ENCODE measurements at places on chromosomes 3 and 15.

- no peak for DNase-seq
These were observed 292.5 kb downstream of the PTPRG start for GRCh38 chr3:61853912-61854311.

DNA sequence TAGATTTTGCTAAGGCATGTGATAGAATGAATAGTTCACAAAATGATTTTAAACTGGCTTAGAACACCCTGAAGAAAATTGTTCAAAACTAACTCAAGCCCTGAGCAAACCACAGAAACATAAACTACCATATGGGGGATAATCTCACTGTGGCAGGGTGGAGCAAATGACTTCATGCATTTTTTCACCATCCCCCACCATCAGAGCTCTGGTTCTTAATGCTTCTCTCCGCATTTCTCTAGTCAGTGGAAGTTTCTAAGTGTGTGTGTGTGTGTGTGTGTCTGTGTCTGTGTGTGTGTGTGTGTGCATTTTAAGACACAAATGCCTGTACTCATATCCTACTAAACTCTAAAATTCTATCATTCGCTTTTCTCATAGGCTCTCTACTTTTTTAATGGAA, 107.1 kb upstream of the PHLDB2 start:
- DNase-seq: no peak

DNA sequence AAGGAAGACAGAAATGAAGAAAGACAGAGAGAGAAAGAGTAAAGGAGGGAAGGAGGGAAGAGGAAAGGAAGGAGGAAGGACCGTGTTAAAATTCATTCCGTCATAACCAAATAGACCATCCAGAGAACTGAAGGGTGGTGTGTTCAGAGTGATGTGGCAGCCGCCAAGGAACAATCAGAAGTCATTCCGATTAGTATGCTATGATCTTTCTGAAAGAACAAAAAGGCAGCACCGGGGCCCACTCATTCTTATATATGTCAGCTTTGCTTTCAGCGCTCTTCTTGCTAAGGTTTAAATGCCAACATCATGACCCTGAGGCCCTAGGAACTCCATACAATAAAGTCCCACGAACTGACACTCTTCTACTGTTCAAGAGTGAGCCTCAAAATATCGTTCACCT, 78.5 kb downstream of the CD47 start:
- DNase-seq: no peak

DNA sequence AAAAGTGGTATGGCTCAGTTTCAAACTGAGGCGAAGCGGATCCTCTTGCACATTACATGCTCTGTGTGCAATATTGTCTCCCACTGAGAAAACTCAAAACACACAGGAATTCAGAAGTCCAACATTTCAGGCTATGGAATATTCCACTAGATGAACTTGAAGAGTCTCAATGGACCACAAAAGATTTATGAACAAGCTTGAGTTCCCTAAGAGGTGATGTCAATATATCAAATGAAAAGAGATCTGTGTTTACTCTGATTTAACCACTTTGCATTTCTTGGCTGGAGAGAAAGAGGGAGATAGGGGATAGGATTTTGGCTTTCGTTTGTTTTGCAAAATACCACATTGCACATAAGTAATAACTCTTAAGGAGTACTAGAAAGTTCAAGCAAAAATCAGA, 20.3 kb downstream of the PDZRN3 start:
- no peak for DNase-seq

DNA sequence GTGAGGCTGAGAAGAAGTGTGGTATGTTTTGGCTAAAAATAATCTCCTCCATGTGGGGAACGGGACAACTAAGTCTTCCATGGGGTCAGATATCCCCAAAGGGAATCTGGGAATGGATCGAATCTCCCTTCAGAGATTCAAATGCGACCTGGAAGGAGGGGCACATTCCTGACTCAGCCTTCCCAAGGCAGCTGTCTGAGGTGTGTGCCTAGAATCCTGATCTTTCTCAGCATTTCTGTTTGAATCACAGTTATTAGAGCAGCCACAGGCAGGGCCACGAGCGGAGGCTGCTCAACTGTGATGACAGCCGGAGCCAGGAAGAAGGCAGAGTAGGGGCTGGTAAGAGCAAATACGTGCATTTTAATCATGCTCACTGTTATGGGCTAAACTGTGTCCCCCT, 135.1 kb downstream of the ADAMTS17 start:
- DNase-seq: no peak

- no peak for DNase-seq
These were observed 64.5 kb upstream of the CTSH start for GRCh38 chr15:79009379-79009778.

DNA sequence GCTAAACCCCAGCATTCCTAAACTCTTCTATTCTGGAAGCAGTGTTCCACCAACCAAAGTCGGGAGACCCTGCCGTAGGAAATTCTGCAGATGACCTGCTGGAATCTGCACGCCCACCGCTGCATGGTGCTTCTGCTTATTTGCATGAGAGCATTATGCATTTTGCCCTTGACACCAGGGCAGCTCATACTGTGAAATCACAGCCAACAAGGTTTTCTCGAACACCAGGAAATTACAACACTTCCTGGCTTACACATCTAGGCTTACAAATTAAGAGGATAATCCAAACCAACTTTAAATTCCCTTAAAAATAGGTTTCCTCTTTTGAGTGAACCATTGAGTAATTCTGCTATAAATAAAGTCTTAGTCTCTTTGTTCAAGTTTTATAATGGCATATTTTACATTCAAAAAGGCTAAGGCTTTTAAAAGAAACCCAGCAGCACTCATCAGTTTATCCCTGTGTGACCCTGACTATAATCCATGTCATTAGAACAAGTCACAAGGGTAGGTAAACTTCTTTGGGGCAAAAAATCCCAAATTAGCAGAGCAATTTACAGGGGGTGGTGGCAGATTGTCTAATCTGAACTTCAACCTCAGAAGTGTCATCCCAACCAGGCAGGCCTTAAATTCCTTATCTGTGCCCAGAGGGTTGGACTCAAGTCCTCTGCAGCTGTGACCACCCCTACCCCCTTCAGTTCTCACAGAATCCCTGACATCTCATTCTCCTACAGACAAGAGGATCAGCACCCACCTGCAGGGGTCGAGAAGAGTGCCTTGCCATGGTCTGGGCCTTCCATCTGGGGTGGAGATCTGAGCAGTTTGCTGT, 33.5 kb upstream of the RBP1 start:
- no peak for DNase-seq

DNA sequence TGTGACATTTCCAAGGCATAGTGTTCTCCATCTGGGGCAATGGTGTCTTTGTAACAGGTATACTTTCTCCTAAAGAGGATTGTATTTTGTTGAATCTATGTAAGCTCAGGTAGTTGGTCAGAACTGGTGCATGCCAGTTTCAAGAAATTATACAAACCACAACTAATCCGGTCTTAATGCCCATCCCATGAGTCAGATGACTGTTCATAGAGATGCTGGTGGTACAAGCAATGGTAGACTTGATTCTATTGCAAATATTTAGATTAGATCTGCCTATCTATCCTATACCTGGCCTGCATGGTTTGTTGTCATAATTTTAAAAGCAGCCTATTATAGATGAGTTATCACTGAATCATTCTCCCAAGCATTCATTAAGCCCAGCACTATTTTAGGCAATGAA, 43.5 kb downstream of the ATP13A5 start:
- no peak for DNase-seq

- no peak for DNase-seq
These were observed 7.0 kb downstream of the SCAPER start for GRCh38 chr15:76898102-76898501.

GRCh38 chr3:145578471-145578870, 582.5 kb downstream of the PLOD2 start:
- no peak for DNase-seq

DNA sequence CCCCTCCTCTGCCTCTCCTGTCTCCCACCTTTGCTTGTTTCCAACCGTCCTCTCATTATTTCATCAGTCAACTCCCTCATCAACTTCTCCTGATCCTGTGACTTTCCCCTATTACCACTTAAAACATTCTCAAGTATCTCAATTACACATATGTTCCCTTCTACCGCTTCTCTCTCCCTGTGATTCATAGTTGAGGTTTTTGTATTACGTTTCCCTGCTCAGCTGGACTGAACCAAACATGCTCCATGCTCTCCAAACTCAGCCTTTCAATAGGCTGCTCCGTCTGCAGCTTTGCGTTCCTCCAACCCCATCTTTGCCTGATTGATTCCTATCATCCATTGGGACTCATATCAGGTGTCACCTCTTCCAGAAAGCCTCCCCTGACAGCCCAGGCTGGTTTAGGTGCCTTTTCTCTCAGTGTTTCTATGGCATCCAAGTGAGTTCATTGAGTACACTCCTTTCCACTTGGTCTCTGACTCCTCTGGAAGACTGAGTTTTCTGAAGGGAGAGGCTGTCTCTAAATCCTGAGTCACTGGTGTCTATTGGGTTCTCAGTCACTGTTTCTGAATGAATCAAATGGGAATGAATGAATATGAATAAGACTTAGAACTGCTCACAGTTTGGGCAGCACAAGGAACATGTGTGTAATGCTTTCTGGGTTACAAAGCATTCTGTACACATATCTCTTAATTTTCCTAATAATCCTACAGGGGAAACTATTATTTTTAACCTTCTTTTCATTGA, 56.4 kb downstream of the PLD1 start:
- DNase-seq: no peak

GRCh38 chr3:120162400-120162799, 68.2 kb upstream of the GSK3B start:
- DNase-seq: no peak

DNA sequence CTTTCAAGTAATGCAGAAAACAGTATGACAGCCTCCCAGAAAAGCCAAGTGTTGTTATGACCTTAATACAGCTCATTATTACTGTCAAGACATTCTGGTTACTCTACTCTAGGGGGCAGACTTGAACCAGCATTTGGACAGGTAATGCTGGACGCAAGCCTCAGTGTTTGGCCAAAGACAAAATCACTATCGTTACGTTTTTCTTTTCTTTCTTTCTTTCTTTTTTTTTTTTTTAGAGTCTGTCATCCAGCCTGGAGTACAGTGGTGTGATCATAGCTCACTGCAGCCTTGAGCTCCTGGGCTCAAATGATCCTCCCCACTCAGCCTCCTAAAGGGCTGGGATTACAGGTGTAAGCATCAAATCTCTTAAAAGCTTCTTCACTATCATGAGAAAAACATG, 29.4 kb upstream of the TMEM45A start:
- peak; percentile 27 for DNase-seq

DNA sequence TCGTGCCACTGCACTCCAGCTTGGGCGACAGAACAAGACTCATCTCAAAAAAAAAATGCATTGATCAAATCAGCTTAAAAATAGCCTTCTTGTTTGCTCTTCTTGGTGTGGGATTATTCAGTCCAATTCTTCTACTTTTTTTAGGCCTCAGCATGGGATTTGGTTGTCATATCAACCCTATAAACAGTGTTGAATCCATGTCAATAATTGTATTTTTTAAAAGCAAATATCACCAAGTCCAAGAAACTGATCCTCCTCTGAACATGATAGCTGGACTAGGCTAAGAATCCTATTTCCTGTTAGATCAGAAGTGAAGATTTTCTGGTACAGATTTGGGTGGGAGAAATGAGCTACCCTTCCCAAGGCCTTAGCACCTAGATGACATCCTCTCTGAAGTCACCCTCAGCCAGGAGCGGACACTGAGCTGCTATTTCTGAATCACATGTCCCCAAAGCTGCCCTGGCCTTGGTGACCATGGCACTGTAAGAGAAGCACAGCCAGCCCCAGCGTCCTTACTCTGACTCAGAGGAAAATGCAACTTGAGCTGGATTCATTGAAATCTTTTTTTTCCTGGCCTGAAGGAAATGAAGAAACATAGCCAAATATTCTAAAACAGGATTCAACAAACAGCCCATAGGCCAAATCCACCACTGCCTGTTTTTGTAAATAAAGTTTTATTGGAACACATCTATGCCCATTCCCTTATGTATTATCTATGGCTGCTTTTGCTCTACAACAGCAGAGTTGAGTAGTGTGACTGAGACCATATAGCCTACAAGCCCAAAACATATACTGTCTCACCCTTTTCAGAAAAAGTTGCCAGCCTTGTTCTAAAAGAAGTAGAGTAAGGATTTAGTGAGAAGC, 215.9 kb upstream of the CTDSPL start:
- DNase-seq: no peak

DNA sequence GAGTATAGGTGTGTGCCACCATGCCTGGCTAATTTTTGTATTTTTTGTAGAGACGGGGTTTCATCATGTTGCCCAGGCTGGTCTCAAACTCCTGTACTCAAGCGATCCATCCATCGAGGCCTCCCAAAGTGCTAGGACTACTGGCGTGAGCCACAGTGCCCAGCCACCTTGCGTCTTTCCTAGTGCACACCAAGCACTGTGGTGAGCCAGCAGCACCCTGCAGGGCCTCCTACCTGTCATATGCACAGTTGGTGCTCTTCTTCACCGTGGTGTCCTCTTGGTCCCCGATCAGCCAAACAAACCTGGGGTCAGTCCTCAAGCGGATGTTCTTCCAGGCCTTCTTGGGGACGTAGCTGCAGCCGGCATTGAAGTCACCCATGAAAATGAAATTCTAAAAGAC, 13.2 kb downstream of the DNASE1L3 start:
- no peak for DNase-seq

DNA sequence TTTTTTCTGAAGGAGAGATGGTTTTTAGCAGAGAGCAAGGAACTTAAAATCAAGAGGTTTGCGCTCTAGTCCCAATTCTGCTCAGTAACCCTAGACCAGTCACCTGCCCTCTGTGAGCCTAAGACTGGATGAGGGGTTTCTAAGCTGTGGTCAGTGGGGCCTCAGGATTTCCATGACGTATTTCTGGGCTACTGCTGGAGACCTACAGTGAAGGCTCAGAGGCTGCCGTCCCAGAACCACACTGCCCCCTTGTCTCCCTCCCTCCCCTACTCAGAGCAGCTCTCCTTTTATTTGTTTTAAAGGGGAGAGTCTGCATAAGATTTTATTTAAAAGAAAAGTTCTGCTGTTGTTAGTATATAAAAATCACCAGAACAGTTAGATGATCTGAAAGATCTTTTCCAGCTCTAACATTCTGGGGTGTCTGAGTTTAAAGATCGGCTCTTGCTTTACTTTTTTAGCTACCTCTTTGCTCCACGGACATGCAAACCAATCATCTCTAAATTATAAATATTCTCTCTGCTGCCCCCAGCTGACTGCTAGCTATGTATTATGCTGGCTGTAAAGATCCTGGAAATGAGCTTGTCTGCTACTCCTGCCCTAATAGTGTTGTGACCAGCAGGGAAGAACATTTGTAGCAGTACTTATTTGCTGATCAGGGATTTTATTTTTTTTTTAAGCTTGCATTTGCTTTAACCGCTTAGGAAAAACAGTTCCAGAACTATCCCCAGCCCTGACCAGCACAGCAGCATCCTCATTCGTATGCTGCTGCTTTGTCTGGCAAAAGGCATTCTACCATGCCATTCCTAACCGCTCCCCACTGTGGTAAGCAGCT, 28.6 kb upstream of the NDUFB4 start:
- no peak for DNase-seq

DNA sequence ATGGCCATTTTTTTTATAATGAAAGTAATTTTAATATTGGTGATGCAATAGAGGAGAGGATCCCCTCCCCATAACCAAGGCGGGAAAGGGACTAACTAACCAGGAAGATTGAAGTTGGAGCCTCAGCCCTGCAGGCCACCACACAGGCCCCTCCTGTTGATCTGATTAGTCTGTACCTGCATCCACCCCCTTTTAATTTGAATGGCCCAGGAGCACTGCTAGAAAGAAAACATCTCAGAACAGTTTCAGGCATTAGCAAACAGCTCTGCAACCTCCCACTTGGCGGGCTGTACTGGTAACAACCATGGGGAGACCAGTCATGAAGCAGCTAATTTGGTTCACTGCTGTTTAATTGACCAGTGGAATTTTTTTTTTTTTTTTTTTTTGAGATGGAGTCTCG, 10.3 kb downstream of the CAV3 start:
- no peak for DNase-seq
